ENCODE measurements at places on chromosomes 2 and 18.

- peak; percentile 97 for DNase-seq
These were observed 72.0 kb upstream of the ZCCHC2 start for GRCh38 chr18:62450546-62451410.

DNA sequence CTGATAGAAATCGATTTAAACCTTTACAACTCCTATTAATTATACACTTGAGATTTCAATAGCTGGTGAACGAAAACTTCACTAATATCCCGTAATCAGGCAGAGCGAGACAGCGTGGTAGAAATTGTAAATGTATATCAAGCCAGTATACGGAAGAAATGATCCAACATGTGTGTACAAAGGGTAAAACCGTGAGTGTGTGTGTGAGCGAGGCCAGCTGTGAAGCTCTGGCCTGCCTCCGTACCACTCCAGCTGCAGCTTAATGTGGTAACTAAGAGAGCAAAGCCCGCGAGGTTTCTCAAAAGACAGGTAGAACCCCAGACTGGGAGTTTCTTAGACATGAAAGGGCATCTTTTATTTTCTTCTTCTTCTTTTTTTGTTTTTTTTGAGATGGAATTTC, 52.3 kb upstream of the ZNF516 start:
- DNase-seq: no peak

DNA sequence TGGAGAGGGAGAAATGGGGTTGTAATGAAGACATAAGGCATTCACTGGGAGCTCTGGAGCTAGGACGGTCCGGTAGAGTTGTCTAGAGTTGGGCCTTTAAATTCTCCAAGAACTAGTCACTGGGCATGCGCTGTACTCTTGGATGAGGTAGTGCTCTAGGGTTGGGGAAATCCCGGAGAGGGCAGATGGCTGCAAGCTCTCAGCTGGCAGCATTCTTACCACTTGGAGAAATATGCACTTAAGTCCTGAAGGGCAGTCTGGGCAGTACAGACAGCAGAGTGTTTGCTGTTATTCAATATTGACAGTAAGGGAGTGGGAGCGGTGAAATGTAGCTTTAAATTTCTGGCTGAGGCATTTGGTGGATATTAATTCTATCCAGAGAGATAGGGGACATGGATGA, 214.6 kb downstream of the RDH14 start:
- no peak for DNase-seq

- DNase-seq: no peak
These were observed 312.7 kb upstream of the CYRIA start for GRCh38 chr2:16978301-16978700.

GRCh38 chr2:238924796-238925195, 76.9 kb downstream of the TWIST2 start:
- DNase-seq: no peak

DNA sequence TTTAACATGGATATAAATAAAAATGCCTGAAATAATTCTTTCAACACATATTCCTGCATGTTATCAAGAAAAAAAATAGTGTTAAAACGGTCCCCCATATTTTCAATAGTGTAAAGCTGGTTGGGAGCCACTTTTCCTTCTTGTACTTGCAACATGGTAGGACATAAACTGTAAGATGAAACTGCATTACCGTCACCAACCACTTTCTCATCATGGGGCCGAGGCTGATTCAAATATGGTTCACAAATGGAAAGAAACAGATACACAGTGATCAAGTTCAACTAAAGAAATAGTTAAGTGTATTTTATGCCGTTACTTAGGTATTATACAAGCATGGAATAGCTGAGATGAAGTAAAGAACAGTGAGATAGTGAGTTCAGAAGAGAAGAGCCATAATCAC, 360.7 kb downstream of the ZEB2 start:
- no peak for DNase-seq

- DNase-seq: no peak
These were observed 134.4 kb upstream of the LTBP1 start for GRCh38 chr2:32812316-32812715.

DNA sequence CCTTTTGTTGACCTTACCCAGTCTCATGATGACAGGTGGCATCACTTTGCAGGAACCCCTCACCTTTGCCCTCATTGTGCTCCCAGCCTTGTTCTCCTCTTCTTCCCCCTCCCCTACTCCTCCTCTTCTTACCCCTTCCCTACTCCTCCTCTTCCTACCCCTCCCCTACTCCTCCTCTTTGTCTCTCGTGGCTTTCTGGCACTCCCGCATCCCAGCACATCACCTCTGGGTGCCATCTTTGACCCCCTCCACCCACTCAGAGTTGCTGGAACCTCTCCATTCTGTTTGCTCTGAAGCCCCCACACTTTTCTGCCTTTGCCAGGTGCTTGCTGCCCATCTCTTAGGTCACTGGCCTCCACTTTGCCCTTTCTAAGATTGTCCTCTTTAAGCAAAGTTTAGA, 17.1 kb downstream of the UBE2F start:
- DNase-seq: no peak

All from H4 (cell line).